ENCODE measurements at places on chromosomes 12 and 14.
A peak's percentile ranks its signal among the peaks of the same experiment; 100 is the strongest.

DNA sequence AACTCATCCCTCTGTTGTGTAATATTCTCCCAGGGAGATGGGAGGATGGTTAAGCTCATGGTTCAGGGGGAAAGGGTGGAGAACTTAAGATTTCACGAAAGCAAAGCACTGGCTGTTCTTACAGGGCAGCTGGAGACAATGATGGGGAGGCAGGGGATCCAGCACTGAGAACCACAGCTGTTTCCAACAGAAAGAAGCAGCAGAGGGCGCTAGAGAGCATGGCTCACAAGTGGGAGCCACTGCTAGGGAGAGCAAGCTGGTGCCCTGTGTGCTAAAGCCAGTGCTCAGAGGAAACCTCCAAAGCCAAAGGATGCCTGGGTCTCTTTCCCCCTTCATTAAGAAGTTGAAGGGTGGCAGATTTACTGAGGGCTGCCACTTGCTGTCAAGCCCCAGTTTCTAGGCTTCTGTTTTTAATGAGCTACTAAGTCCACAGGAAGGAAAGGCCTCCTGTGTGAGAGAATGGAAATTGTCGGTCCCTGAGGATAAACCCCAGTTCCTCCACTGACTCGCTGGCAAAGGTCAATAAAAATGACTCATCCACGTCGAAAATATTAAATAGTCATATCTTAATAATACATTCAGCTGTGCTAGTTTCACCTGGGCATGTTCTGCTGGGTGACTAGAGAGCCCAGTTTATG is 199.7 kb downstream of the ANO2 start:
- DNase-seq: peak; percentile 60

DNA sequence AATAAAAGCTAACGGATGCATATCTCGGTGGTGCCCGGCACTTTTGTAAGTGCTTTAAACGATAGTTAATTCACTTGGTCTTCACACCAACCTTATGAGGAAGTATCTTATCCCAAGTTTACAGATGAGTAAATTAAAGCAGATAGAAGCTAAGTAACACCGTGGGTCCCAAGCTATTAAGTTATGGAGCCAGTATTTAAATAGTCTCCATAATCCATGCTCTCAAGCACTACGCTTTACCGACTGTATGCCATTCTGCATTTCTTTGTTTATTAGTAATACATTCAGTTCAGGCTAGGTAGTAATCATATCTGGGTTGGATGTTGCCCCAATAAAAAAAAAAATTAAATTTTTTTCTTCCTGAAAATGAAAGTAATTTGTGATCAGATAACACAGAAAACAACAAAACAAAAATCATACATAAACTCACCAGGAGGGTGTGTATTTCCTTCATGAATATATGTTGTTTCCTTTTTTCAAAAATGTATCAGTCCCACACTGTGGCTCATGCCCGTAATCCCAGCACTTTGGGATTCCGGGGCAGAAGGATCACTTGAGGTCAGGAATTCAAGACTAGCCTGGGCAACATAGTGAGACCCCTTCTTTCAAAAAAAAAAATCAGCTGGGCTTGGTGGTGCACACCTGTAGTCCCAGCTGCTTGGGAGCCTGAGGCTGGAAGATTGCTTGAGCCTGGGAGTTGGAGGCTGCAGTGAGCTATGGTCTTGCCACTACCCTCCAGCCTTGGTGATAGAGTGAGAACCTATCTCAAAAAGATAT is 1.4 kb upstream of the M6PR start:
- no peak for DNase-seq

DNA sequence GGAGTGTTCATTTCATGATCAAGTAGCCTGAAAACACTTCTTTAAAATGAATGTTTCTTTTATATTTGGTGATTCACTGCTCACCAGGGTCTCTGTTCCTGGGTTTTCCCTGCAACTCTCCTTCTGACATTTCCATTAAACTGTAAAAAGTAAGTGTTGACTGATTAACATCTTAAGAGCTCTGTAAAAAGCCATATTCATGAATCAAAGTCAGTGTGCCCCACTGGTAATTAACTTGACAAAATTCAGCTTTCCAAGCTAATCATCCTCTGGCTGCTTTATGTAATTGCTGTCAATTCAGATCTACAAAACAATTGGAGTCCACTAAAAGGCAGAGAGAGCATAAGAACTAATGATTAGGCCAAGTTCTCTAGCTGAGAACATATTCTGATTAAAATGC is 41.6 kb downstream of the CNTN1 start:
- no peak for DNase-seq

- no peak for DNase-seq
These were observed 21.6 kb upstream of the TESC start for GRCh38 chr12:117120787-117121186.

DNA sequence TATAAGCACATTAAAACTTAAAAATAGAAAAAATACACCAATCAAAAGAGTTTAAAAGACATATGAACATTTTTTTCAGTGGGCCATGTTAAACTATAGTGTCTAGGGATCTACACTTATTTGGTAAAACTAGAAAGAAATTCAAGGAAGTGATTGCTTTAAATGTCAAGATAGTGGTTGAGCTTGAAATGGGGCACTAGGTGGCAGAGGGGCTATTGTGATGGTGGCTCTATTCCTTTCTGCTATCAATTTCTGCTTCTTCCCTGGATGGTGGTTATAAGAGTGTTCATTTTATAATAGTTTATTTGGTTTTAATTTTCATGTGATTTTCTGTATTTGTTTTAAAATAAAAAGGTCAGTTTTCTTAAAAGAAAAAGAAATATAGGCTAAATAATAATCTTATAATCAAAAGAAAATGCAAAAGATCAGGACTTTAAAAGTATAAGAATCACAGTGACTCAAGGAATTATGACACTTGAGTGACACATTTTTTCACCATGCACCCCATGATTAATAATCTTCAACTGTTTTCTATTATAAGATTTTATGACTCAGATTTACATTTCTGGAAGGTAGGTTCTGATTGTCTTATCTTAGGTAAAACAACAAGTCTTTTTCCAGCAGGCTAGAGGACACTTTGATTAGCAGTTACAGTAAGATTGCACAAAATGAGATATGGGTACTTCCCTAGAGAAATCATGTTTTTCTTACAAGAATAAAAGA is 137.5 kb downstream of the FSCB start:
- DNase-seq: no peak
